CD4-positive, alpha-beta T cell (primary cell): ENCODE measurements at places on chromosomes 4 and X. TPM values are rescaled to one million over a fixed set of nuclear protein-coding genes. Genes with fewer than 3 reads are reported as not detected.

DNA sequence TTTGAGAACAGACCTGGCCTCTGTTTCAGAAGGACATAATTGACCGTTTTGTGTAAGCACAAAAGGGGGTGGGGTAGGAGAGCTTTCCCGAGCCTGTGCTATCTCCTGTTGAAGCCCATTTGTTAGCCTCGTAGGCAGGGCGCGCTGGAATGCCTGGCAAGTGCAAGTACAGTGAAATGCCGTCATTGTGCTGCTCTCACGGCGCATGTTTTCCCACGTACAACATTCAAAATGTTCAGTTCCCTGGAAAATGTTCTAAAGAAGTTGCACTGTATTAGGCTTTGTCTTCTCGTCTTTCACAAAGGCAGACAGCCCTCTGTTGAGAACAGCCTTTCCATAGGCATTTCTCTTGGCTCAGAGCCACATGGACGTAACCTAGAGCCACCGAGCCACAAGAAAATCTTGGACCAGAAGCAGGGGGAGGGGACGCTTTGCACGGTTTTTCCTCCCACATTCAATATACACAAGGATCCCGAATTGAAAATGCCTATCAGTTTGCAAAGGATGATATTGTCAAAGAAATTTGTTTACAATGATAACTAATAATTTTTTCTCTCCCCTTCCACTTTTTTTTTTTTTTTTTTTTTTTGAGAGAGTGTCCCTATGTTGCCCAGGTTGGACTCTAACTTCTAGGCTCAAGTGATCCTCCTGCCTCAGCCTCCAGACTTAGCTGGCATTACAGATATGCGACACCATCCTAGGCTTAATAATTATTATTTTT is 54.6 kb upstream of the RAPGEF2 start:
- DNase-seq: no peak

GRCh38 chr4:119646347-119647071 is 17.9 kb upstream of the PDE5A start:
- no peak for DNase-seq

DNA sequence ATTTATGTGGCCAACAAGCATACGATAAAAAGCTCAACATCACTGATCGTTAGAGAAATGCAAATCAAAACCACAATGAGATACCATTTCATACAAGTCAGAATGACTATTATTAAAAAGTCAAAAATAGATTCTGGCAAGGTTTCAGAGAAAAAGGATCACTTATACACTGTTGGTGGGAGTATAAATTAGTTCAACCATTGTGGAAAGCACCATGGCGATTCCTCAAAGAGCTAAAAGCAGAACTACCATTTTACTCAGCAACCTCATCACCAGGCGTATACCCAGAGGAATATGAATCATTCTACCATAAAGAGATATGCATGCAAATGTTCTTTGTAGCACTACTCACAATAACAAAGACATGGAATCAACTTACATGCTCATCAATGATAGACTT is 478.7 kb upstream of the GALNTL6 start:
- no peak for DNase-seq

GRCh38 chrX:122913134-122913533 is 270.9 kb upstream of the GRIA3 start:
- DNase-seq: no peak

DNA sequence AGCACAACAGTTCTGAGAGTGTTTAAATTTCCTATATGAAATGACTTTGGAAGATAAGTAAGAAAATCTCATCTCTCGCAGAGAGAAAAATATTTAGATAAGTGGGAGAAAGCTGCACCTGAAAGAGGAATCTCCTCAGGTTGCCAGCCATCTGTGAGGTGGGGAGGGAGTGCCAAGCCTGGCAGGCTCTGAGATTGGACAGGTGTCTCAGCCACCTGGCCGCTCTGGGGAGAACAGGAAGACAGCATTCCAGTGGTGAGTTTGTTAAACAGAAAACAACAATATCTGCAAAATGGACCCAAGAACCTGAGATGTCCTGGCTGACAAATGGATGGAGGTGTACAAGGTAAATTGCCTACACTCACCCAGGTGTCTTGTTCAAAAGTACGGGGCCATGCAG is 31.3 kb downstream of the EMCN start:
- DNase-seq: no peak

GRCh38 chr4:76570141-76570973 is 135.3 kb downstream of the SHROOM3 start:
- no peak for DNase-seq

NPY1R gene
- not detected for total RNA-seq

PHEX gene
- total RNA-seq: 0.08 TPM

LAMTOR3 gene
- total RNA-seq: 32.0 TPM

SYTL4 gene
- total RNA-seq: not detected

CT45A5 gene
- not detected for total RNA-seq
